ENCODE measurements at places on chromosomes 1 and 21. TPM values are rescaled to one million over a fixed set of nuclear protein-coding genes. Genes with fewer than 3 reads are reported as not detected.

The SIM2 gene
- total RNA-seq = not detected

The FCN3 gene
- not detected for total RNA-seq

The SPRR2A gene
- total RNA-seq = not detected

DNA sequence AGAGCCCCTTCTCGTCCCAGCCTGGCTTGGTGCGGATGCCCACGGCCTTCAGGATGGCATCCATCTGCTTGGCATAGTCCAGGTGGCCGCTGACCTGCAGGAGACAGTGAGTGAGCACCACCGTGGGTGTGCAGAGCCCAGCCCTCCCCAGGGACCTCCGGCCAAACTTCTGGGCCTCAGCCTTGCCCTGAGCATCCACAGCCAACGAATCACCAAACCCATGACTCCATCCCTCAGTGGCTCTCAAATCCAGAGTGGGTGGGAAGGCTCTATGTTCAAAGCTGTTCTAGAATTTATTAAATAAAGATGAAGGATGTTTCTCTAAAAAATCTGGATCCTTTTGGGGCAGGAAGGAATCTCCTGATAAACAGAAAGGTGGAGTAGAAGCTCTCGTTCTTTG lies 18.7 kb downstream of the HTR6 start:
- no peak overlapping the region for H3K4me3 ChIP-seq
- DNase-seq = no peak
- no peak overlapping the region for H3K27ac ChIP-seq
- H3K36me3 ChIP-seq = peaks cover 10% of the 10 kb centered on the region
- H3K4me1 ChIP-seq = peaks cover 10% of the 10 kb centered on the region

DNA sequence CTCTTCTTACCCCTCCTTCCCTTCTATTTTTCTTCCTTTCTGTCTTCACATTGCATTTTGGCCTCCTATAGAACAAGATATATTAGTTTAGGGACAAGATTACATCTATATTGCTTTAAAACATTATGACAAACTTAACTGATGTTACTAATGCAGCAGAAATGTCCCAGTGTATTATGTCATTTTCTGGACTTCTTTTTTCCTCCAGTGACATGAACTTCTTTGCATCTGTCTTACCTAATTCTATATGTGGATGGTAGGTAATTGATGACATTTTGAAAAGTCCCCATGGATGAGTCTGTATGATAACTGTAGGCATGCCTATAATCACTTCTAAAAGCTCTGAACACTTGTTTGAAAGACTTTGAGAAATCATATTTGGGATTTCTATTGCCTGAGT lies 89.5 kb downstream of the FNBP1L start:
- H3K27me3 ChIP-seq = peaks cover 1% of the 10 kb centered on the region
- H3K27ac ChIP-seq = no peak overlapping the region
- DNase-seq = no peak

Data from activated CD8-positive, alpha-beta T cell treated with anti-CD3 and anti-CD28 coated beads for 36 hours (primary cell).